ENCODE measurements at places on chromosomes 1 and 21. TPM values are rescaled to one million over a fixed set of nuclear protein-coding genes. Genes with fewer than 3 reads are reported as not detected.
A peak's percentile ranks its signal among the peaks of the same experiment; 100 is the strongest.

DNA sequence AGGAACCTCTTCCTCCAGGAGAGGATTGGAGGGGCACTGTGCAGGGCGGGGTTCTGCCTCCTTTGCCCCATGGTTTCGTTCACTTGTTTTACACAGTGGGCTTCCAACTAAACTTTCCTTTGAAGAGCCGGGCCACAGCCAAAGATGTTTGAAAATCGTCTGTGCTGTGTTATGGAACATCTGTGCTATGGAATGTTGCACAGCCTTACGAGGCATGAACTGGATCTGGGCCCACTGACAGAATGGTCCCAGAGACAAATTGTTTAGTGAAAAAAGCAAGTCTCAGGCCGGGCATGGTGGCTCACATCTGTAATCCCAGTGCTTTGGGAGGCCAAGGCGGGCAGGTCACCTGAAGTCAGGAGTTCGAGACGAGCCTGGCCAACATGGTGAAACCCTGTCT lies 12.6 kb upstream of the MEF2D start:
- no peak overlapping the region for H3K27ac ChIP-seq
- peaks cover 8% of the 10 kb centered on the region for H3K4me1 ChIP-seq
- H3K36me3 ChIP-seq = no peaks in the 10 kb centered on the region
- H3K4me3 ChIP-seq = no peak overlapping the region

GRCh38 chr1:159900086-159900680 lies at the start of gene CFAP45:
Gene CFAP45, minus strand, starts transcription at chr1:159900165. Its CDS starts 67 bp downstream, at chr1:159900098.
- no peaks in the 10 kb centered on the region for H3K36me3 ChIP-seq
- H3K4me1 ChIP-seq = no peaks in the 10 kb centered on the region
- H3K27me3 ChIP-seq = no peaks in the 10 kb centered on the region
- no peak within 1 kb of the TSS for H3K4me3 ChIP-seq
- no peak for DNase-seq

GRCh38 chr1:239361403-239361802 lies 25.0 kb upstream of the CHRM3 start:
- H3K4me3 ChIP-seq = no peak overlapping the region
- no peaks in the 10 kb centered on the region for H3K27me3 ChIP-seq
- H3K4me1 ChIP-seq = no peaks in the 10 kb centered on the region
- no peaks in the 10 kb centered on the region for H3K36me3 ChIP-seq
- no peak overlapping the region for H3K27ac ChIP-seq
- no peak for DNase-seq

- H3K4me1 ChIP-seq = no peaks in the 10 kb centered on the region
- no peak overlapping the region for H3K27ac ChIP-seq
- DNase-seq = no peak
- no peak overlapping the region for H3K4me3 ChIP-seq
Observed at GRCh38 chr21:28224191-28224726, 768.4 kb downstream of the LTN1 start.

DNA sequence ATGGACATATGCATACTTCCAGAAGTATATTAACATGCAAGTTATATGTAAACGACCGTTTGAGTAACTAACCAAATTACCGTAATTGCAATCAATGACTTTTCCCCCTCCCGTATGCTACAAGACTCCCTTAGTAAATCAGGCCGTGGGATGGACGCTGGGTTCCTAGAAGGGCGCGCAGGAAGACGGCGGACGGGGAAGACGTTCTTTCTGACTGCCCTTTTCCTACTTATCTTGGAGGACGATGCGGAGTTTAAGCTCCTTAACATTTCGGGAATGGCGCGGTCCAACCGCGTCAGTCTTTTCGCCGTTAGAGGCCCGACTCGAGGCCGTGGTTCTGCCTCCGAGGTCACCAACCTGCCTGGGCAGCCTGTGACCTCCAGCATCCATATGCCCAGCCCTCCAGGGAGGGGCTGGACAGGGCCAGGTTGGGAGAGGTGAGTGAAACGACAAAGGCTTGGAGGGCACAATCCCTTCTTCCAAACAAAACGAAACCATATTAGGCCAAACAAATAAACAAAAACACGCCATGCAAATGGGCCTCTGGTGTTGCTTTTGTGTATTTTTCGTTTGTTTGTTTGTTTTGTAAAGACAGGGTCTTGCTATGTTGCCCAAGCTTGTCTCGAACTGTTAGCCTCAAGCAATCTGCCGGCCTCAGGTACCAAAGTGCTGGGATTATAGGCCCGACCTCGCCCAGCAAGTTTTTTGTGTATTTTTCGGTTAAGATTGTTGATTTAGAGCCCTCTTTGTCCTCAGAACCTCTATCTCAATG lies 873 bp upstream of the PI4KB start:
- H3K27me3 ChIP-seq = no peaks in the 10 kb centered on the region
- peak overlapping the region; percentile 85 for H3K4me3 ChIP-seq
- no peak for DNase-seq
- peaks cover 25% of the 10 kb centered on the region for H3K4me1 ChIP-seq
- H3K36me3 ChIP-seq = no peaks in the 10 kb centered on the region
- peak overlapping the region; percentile 83 for H3K27ac ChIP-seq

- H3K4me3 ChIP-seq = no peak overlapping the region
- peaks cover 20% of the 10 kb centered on the region for H3K4me1 ChIP-seq
- no peaks in the 10 kb centered on the region for H3K36me3 ChIP-seq
- H3K27me3 ChIP-seq = peaks cover 43% of the 10 kb centered on the region
- H3K27ac ChIP-seq = no peak overlapping the region
- DNase-seq = no peak
Observed at GRCh38 chr1:1003618-1004419, 3.9 kb upstream of the HES4 start.

- no peaks in the 10 kb centered on the region for H3K27me3 ChIP-seq
- H3K4me3 ChIP-seq = no peak overlapping the region
- no peaks in the 10 kb centered on the region for H3K36me3 ChIP-seq
- H3K27ac ChIP-seq = no peak overlapping the region
- H3K4me1 ChIP-seq = no peaks in the 10 kb centered on the region
Observed at GRCh38 chr1:214685906-214686305, 82.9 kb downstream of the CENPF start.

GRCh38 chr21:31667639-31668038 lies 8.1 kb downstream of the SOD1 start:
- DNase-seq = no peak
- H3K4me3 ChIP-seq = no peak overlapping the region
- peaks cover 32% of the 10 kb centered on the region for H3K4me1 ChIP-seq
- peaks cover 41% of the 10 kb centered on the region for H3K36me3 ChIP-seq
- H3K27ac ChIP-seq = no peak overlapping the region

DNA sequence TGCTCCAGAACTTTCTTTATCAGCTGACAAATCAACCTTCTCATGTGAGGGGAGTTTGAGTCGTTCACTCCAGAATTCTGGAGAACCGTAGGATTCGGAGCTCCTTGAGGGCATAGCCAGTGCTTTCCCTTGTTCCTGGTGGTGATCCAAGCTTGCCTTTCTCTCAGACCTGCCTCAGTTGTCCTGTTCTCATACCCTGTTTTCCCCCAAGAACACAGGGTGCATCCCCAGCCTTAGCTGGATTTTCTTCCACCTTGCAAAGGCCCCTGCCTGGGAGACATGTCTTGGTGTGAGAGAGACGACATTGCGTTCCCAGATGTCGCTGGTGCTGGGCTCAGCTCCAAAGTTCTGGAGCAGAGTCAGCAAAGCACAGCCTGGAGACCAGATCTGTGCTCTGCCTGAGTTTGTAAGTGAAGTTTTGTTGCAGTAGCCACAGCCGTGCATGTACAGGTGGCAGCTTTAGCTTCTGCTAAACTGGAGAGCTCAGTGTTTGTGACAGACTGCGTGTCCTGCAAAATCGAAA lies 40.0 kb downstream of the ABCG1 start:
- H3K4me1 ChIP-seq = peaks cover 5% of the 10 kb centered on the region
- no peak overlapping the region for H3K27ac ChIP-seq
- H3K27me3 ChIP-seq = no peaks in the 10 kb centered on the region
- no peaks in the 10 kb centered on the region for H3K36me3 ChIP-seq
- DNase-seq = no peak

- H3K27me3 ChIP-seq = no peaks in the 10 kb centered on the region
- DNase-seq = no peak
- H3K4me3 ChIP-seq = no peak overlapping the region
Observed at GRCh38 chr1:7555391-7556185, 215.5 kb upstream of the VAMP3 start.

DNA sequence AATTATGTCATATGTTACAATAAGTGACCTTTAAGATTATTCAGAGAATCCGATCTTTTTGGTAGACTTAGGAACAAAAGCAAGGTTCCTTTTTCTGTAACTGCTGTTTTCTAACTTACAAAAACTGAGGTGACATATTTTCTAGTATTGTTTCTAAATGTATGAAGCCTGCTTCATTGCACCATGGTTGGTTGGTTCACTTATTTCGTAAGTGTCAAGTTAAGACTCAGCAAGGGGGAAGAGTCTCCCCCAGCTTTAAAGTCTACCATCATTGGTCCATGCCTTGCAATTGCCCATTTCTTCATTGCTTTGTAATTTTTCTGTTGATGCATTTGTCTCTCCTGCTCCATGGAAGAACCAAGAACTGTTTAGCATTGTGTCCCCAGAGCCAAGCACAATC lies 136.9 kb downstream of the DISC1 start:
- H3K4me3 ChIP-seq = no peak overlapping the region
- H3K27ac ChIP-seq = no peak overlapping the region
- DNase-seq = no peak
- H3K27me3 ChIP-seq = no peaks in the 10 kb centered on the region
- no peaks in the 10 kb centered on the region for H3K4me1 ChIP-seq

GRCh38 chr1:228798035-228798434 lies 62.8 kb downstream of the RHOU start:
- H3K27ac ChIP-seq = no peak overlapping the region
- H3K4me1 ChIP-seq = peaks cover 30% of the 10 kb centered on the region
- H3K36me3 ChIP-seq = no peaks in the 10 kb centered on the region
- H3K4me3 ChIP-seq = no peak overlapping the region
- DNase-seq = no peak
- H3K27me3 ChIP-seq = no peaks in the 10 kb centered on the region

DNA sequence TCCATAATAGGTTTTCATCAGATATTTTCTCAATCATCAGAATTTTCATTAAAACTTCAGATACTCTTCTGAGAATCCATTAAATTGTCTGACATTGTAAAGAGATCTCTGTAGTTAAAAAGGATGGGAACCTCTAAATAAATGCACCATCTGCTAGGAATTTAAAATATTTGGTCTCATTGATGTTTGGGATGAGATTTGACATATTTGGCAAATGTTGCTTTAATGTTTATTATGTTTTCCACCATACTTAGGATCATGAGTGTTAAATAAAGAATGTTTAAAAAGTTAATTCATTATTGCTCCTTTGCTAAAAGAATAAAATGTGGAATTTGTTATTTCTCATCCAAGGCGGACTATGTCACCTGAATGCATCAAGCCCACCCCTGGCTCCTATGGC lies 85.5 kb upstream of the VANGL1 start:
- no peaks in the 10 kb centered on the region for H3K36me3 ChIP-seq
- no peaks in the 10 kb centered on the region for H3K4me1 ChIP-seq
- H3K4me3 ChIP-seq = no peak overlapping the region
- H3K27ac ChIP-seq = no peak overlapping the region
- no peaks in the 10 kb centered on the region for H3K27me3 ChIP-seq

DNA sequence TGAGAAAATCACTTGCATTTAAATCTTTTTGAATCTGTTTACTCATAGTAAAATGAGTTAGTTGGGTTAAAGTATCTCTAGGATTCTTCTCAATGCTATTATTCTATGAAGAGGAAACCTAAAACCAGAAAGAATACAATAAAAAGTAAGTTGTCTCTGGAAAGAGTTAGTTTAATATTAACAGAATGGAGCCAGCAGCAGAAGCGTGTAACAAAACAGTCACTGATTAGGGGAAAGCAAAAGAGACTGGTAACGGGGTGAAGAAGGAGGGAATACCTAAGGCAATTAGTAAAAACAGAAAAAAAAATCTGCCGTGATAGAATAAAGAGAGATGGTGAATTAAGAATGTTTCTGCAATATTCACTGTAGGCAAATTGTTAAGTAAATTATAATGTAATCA lies 60.0 kb downstream of the NRDC start:
- no peak overlapping the region for H3K27ac ChIP-seq
- H3K4me3 ChIP-seq = no peak overlapping the region
- H3K27me3 ChIP-seq = no peaks in the 10 kb centered on the region
- peaks cover 13% of the 10 kb centered on the region for H3K36me3 ChIP-seq
- no peaks in the 10 kb centered on the region for H3K4me1 ChIP-seq
- DNase-seq = no peak

- no peak overlapping the region for H3K4me3 ChIP-seq
- DNase-seq = peak; percentile 32
- H3K36me3 ChIP-seq = no peaks in the 10 kb centered on the region
- H3K27ac ChIP-seq = no peak overlapping the region
- H3K4me1 ChIP-seq = peaks cover 49% of the 10 kb centered on the region
- no peaks in the 10 kb centered on the region for H3K27me3 ChIP-seq
Observed at GRCh38 chr1:92968138-92969032, 7.1 kb upstream of the DIPK1A start.

GRCh38 chr1:109427171-109427467 lies 871 bp upstream of the PSMA5 start:
- H3K36me3 ChIP-seq = no peaks in the 10 kb centered on the region
- peak overlapping the region; percentile 85 for H3K4me3 ChIP-seq
- no peak for DNase-seq
- H3K27ac ChIP-seq = peak overlapping the region; percentile 94

DNA sequence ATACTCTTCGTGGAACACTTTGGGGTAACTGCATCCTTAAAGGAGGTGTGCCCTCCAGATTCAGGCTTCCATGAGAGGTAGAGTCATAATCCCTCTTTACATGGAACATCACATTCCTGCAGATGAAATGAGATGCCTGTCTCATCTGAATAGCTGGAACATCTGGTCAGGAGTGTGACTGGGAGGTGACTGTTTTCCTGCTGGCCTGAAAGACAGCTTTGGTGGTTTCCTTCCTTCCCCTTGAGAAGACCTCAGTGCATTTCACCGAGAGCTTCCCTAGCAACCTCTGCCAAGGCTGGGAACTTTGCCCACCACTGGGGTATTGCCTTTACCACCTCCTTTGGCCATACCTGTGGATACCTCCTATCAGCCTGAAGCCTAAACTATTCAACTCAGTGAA lies 46.7 kb upstream of the GUCA2A start:
- H3K27me3 ChIP-seq = no peaks in the 10 kb centered on the region
- no peak for DNase-seq
- H3K4me3 ChIP-seq = no peak overlapping the region
- H3K36me3 ChIP-seq = peaks cover 6% of the 10 kb centered on the region

GRCh38 chr1:85884372-85885035 lies 176.3 kb upstream of the ZNHIT6 start:
- H3K27me3 ChIP-seq = no peaks in the 10 kb centered on the region
- H3K4me1 ChIP-seq = no peaks in the 10 kb centered on the region

GRCh38 chr1:65524931-65525265 lies 104.4 kb downstream of the LEPR start:
- H3K27ac ChIP-seq = no peak overlapping the region
- no peak overlapping the region for H3K4me3 ChIP-seq
- peaks cover 13% of the 10 kb centered on the region for H3K27me3 ChIP-seq
- no peaks in the 10 kb centered on the region for H3K4me1 ChIP-seq

GRCh38 chr1:235075048-235075776 lies 53.4 kb downstream of the TOMM20 start:
- no peaks in the 10 kb centered on the region for H3K36me3 ChIP-seq
- H3K4me3 ChIP-seq = peak overlapping the region; percentile 57
- DNase-seq = peak; percentile 72
- peaks cover 16% of the 10 kb centered on the region for H3K4me1 ChIP-seq

The PAQR6 gene
- total RNA-seq = 1.9 TPM

The CRABP2 gene
- total RNA-seq = 0.71 TPM

The CFH gene
- total RNA-seq = 0.93 TPM

The FAM72D gene
- total RNA-seq = 9.6 TPM

The LMO4 gene
- 36.4 TPM for total RNA-seq

The EDN2 gene
- total RNA-seq = not detected

The KRTAP19-5 gene
- not detected for total RNA-seq

Measured in CD8-positive, alpha-beta memory T cell (primary cell).